ENCODE measurements at places on chromosomes 6 and 20.
A peak's percentile ranks its signal among the peaks of the same experiment; 100 is the strongest.

- no peak for DNase-seq
Observed at GRCh38 chr6:5557506-5557905, 296.2 kb downstream of the FARS2 start.

GRCh38 chr6:164085091-164086075, 670.9 kb downstream of the QKI start:
- DNase-seq = no peak

- no peak for DNase-seq
Observed at GRCh38 chr20:22559711-22560318, 24.6 kb downstream of the FOXA2 start.

DNA sequence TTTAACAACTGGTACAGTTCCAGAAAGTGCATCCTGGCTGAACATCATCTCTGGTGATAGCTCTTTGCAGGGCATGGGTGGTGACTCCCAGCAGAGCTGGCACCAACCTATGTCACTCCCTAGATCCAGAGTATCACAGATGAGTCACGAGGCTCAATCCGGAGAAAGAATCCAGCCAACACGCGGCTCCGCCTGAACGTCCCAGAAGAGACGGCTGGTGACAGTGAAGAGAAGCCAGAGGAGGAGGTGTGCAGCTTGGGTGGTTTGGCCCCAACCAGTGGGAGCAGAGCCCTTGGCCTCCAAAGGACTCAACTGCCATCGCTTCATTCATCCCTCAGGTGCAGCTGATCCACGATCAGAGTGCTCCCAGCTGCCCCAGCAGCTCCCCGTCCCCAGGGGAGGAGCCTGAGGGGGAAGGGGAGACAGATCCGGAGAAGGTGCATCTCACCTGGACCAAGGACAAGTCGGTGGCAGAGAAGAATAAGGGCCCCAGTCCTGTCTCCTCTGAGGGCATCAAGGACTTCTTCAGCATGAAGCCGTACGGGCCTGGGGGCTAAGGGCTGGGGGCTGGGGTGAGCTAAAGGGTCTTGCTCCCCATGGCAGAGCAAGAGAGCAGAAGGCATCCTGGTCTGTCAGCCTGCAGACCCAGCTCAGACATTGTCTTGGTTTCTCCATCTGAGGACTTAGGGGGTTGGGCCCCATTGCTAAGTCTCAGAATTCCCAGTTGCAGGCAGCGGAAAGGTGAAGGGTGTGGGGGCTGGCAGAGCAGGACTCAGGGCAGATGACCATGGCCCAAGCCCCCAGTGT, 27.2 kb downstream of the SLC12A5 start:
- DNase-seq = no peak

DNA sequence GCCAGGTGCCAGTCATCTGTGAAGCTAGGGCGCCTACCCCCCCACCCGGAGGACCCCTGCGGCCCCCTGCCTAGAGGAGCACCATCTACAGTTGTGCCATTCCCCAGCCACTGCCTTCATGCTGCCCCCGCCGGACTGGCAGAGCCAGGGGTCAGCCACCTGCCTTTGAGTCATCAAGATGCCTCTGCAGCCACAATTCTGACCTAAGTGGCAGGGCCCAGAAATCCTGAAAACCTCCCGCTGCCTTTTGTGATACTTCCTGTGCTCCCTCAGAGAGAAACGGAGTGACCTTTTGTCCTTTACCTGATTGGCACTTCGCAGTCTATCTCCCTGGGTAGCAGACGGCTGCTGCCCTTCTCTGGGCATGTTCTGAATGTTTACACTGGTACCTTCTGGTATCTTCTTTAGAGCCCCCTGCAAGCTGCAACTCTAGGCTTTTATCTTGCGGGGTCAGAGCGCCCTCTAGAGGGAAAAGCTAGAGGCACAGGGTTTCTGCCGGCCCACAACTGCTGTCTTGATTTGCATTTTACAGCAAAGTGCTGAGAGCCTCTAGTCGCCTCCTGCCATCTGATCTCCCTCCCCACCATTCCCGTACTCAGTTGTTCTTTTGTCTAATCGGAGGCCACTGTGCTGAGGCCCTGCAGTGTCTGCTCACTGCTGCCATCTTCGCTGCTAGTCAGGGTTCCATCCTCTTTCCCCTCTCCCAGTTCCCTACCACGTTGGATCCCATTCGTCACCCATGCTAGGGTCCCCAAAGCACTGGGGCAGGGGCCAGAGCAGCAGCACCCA, 26.9 kb downstream of the SPATA2 start:
- DNase-seq = peak; percentile 45

- no peak for DNase-seq
Observed at GRCh38 chr20:38727607-38728190, 3.4 kb downstream of the SLC32A1 start.

GRCh38 chr20:55153001-55153645, 677.7 kb downstream of the DOK5 start:
- no peak for DNase-seq

DNA sequence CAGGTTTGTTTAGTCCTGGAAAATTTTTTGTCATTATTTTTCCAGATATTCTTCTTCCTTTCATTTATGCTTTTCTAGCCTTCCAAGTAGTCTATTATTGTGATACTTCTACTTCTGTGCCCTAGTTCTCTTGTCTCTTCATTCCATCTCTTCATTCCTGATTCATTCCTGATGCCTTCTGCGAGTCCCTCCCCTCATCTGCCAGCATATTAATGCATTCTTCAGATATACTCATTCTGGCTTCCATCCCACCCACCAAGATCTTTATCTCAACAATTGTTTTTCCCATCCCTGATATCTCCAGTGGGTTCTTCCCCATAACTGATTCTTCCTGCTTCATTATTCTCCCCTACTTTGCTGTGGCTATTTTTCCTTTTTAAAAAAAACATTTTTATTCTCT, 35.2 kb downstream of the ALDH5A1 start:
- no peak for DNase-seq

DNA sequence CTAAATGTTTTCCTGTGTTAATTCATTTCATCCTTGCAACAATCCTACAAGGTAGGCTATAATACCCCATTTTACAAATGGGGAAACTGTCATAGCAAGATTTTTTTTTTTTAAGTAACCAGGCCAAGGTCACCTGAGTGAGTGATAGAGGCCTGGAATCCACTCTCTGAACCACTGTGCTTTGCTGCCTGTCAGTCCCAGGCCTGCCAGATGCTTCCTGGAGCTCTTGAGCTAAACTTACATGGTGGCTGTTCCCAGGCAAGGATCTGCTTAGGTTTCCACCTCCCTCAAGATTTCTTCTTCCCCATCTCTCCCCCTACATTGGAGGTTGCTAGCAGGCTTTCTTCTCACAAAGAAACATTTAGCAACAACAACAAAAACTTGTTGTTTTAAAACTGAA, 32.7 kb upstream of the RNF8 start:
- DNase-seq = no peak

DNA sequence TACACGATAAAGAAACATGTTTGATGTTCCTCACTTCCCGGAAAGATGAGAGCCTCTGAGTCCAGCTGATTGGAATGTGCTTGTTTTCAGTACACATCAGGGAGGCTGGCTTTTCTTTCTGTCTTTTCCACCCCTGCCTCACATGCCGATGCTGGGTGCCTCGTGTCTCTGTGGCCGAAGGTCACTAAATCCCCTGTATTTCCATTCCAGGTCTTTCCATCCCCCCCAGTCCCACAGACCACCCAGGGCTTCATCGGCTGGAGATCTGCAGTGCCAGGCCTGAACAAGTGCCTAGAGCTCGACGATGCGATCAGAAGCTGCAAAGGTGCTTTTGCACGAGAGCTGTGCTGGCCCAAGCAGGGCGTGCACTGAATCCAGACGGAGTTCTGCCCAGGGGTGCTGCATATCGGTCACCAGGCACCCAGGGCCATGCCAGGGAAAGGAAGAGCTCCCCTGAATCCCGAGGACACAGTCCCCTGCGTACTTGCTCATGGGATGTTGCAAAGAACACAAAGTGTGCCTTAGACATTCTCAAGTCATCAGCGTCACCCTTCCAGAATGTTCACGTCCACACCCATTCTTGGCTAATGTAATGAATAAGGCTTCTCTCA, 67.9 kb downstream of the ANKRD60 start:
- no peak for DNase-seq

DNA sequence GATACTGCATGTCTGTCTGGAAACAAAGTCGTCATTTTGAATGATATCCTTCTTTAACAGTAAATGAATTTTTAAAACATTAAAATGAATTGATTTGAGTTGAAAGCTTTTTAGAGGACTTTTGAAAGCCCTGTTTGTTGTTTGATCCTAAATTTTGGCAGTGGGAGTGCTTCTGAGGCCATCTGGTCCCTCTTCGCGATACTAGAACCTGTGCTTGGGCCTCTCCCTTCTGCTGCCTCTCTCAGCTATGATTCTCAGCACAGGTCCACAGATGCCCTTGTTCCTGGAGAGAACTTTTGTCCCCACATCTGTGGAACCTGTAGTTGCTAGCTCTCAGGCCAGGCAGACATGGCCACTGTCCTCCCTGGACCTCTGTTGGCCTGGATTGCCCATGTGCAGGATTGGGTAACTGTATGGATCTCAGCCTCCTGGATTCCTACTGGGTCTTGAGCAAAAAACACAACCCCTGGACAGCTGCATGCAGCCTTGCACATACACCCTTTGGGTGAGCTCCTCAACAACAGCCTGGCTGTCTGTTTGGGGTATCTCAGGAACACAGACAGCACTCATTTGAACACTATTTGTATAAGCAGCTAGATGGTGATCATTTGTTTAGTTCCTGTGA, 21.9 kb downstream of the UST start:
- no peak for DNase-seq

Measured in activated CD4-positive, alpha-beta T cell treated with anti-CD3 and anti-CD28 coated beads for 24 hours (primary cell).